T-helper 17 cell (primary cell): ENCODE measurements at places on chromosomes 3 and 15. TPM values are rescaled to one million over a fixed set of nuclear protein-coding genes. Genes with fewer than 3 reads are reported as not detected.

CLDN16 gene
- not detected for total RNA-seq

CFAP91 gene
- total RNA-seq = 0.63 TPM

LRRN1 gene
- not detected for total RNA-seq

CELSR3 gene
- total RNA-seq = 6.0 TPM

GOLGA8R gene
- 2.2 TPM for total RNA-seq

ANKUB1 gene
- not detected for total RNA-seq

RBP2 gene
- not detected for total RNA-seq

MRAS gene
- 0.13 TPM for total RNA-seq

SEMA3G gene
- total RNA-seq = 2.3 TPM

SMCO1 gene
- total RNA-seq = not detected

FMN1 gene
- 35.2 TPM for total RNA-seq

CACNA2D2 gene
- 3.5 TPM for total RNA-seq

TAGLN3 gene
- not detected for total RNA-seq

LMAN1L gene
- 0.82 TPM for total RNA-seq

SPINT1 gene
- total RNA-seq = 4.1 TPM

HMCES gene
- total RNA-seq = 55.3 TPM

PDZRN3 gene
- total RNA-seq = not detected
